ENCODE measurements at places on chromosomes 4 and X.

DNA sequence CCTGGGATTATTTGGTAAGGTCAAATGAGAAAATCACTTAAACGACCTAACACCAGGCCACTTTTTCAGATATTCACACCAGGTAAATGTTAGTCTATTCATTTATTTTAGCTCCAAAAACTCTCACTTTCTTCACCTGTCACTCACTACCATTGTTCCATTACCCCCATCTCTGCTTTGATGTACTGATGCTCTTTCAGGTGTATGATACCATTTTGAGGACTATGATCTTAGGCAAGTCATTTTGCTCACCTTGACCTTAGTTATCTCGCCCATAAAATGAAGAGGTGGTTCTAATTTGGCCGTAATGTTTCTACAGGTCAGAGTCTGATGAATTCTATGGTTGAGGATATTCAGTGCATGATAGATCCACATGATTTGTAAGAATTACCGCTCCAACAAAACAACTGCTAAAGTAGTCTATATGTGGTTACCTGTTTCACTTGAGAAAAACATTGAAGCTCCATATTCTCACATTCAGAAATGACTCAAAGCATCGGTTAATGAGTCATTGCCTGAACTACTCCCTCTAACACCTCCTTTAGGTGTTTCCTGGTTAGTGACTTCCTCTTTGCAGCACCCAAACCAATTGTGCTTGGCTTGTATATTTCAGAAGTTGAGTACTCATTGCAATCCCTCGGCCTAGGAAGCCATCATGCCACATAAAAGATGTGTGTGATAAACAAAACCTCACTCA is 4.5 kb downstream of the DTHD1 start:
- DNase-seq = no peak

- no peak for DNase-seq
These were observed 287.2 kb upstream of the CT83 start for GRCh38 chrX:116749943-116750342.

DNA sequence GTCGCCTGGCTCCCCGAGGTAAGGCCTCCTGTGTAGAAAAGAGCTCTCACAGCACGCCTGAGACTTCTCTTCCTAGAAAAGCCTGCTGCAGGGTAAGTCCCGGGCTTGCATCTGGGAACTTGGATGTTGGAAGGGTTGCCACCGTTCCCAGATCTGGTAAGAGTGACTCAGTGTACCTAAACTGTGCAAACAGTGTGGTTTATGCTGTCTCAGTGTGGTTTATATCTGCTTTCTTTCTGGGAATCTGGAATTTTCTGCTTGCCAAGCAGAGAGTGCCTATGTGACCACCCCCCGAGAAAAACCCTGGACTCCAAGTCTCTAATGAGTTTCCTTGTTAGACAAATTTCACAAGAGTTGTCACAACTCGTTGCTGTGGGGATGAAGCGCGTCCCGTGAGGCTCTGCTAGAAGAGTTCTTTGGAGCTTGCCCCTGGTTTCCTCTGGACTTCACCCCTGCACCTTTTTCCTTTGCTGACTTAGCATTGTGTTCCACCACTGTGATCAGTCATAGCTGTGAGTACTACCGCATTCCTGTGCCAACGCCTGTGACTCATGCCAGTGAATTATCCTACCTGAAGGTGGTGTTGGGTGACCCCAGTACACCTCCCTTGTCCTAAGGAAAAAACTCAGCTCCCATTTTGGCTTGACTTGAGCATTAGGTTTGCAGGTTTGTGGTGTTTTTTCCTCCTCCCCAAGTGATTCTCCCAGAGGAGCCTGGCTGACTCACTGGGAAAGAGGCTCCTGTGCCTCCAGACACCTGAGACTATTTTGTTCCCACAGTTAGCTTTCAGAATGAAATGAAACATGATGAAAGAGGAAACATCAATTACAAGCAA is 14.5 kb downstream of the SLC2A9 start:
- no peak for DNase-seq

GRCh38 chrX:3026074-3026815 is 15.0 kb upstream of the ARSF start:
- no peak for DNase-seq

DNA sequence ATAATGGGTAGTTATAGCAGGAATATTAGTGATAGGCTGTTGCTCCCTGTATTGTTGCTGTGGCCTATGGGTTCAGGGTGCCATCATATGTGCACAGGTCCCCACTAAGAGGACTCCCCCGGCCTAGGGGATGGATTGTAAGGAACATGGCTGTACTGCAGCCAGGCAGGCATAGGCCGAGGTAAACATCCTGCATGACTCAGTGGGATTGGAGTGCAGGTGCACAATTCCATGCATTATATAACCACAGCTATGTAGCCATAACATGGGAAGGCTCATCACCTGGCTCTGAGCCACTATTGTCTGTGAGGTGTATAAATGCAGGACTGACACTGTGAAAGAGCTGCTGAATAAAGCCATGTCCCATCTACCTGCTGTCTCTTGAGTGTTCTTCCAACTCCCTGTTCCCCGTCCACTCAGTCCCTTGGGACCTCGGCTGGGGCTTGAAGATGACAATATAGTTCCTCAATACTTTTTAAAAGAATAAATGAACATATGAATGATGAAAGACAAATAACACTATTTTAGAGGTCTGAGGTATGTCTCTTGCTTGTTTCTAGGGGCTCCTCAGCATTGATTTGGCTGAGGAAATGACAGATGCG is 425.2 kb downstream of the IDS start:
- DNase-seq = no peak

Data from sciatic nerve (tissue), 2 donors.